Stimulated activated CD4-positive, alpha-beta T cell treated with anti-CD3 and anti-CD28 coated beads, Interleukin-4, amount 100 ng/mL, for 24 hours (primary cell): ENCODE measurements at places on chromosomes 3 and 15.

DNA sequence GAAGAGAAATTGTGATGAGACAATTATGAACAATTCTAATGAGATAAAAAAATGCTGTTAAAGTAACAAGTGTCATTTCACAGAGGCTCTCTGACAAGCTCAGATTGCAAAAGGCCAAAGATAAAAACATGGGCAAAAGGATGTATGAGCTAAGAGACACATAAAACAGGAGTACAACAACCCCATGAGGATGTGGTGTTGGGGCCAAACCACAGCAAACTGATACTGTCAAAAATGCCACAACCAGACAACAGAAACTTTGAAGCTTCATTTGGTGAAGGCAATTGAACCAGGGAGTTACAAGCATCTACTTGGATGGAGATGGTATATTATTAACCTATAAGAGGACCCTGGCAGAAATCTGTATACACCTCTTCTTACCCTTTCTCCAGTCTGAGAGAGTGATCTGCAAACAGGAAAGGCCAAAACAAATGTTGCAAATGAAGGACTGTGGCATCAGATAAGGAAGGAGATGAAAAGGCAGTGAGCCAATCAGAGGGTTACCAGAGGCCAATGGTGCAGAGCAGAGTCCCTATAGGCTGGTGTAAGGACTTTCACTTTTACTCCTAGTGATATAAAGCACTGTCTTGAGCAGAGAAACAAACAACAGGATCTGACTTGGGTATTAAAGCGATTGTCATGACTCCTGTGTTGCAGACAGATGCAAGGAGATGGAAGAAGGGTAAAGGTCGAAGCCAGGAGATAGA, 659.0 kb downstream of the NTRK3 start:
- DNase-seq: peak; percentile 6

DNA sequence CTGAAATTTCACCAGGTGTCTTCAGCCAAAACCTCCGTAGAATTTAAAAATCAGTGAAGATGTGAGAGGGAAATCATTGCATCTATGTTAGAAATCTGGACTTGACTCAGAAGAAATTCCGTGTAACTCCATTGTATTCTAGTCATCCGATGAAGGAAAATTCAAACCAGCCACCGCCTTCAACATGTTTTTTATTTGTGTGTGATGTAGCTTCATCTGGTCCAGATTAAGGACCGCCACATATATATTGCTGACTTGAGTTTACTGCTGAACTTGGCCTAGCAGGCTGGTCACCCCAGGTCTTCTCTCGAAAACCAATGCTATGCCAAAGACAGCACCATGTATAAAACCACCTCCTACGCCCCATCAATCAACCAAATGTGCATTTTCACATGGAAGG, 120.9 kb downstream of the FOXP1 start:
- no peak for DNase-seq

GRCh38 chr3:45691842-45692241, 2.6 kb downstream of the SACM1L start:
- DNase-seq: no peak

DNA sequence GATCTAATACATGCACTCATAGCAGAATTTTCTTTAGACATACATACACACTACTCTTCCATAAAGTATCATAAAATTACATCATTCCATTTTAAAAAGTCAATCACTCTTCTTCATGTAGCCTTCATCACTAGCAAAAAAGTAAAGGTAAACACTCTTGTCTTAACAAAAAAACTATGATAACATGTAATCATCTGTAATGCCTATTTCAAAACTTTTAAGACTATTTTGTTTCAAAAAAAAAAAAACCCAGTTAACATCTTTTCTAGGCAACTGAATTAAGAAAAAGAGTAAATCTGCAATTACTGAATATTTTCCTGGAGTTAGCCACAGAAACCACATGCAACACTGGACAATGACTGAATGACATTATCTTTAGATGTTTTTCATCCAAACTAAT, 4.8 kb downstream of the TBC1D5 start:
- no peak for DNase-seq

DNA sequence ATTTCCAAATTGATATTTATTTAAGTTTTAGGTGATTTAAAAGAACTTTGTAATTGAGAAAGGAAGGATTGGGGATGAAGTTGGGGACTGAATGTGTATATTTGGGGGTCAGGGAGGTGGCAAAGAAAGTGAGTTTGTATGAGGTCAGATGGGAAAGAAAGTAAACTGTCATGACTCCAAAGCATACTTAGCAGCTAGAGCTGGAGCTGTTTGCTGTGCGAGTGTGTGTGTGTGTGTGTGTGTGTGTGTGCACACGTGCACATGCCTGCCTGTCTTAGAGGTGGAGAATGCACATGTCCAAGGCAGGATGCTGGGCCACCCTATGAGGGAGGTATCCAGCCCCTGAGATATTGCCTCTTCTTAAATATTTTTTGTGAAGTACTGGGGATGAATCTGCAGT, 21.0 kb downstream of the BOC start:
- no peak for DNase-seq
